Hematopoietic multipotent progenitor cell (in vitro differentiated cells): ENCODE measurements at places on chromosomes 13 and 19.
A peak's percentile ranks its signal among the peaks of the same experiment; 100 is the strongest.

- DNase-seq = no peak
These were observed 483.3 kb upstream of the SPRY2 start for GRCh38 chr13:80824229-80824628.

DNA sequence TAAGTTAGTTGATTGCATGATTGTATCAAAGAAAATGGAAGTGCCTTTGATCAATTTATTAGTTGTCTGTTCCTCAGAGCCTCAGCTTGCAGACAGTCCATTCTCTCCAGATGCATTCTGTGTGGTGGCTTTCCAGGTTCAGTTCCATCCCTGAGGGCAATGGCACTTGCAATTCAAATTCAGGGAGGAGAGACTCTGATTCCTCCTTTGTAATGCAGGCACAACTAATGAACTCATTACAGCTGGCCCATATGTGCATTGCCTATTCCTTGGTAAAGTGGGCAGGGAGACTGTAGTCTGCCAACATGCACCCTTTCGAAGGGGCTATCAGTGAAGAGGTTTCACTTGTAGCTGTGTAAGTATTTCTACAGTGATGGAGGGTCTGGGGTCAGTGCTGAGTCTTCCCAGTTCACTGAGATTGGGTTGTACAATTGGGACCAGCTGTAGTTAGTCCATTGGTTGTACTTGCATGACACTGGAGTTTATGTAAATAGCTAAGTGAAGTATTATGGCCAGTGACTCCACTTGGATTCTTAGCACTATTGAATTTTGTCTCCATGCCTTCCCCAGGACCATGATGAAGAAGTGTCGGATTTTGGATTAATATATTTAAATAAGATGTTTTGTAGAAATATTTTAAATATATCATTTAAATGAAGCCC lies 401.7 kb downstream of the GPC6 start:
- DNase-seq = no peak

DNA sequence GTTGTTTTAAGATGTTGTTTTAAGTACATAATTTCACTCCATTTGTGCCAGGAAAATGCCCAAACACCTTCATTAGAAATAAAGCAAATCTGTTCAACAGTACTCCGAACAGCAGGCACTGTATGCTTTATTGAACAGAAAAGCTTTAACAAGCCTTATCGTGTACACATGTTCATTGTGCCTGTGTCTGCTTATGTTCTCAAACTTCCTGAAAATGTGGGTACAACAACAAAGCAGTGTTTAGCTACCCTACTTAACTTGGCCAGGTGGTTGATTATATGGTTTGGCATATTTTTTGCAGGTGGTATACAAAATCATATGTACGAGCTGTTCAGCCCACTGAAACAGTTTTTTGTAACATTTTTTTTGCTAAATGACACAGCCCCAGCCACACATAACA lies 718.0 kb downstream of the DACH1 start:
- no peak for DNase-seq

GRCh38 chr13:103130146-103130545 lies 63.9 kb upstream of the SLC10A2 start:
- no peak for DNase-seq

GRCh38 chr13:63107179-63107943 lies 1691.7 kb upstream of the PCDH20 start:
- DNase-seq = no peak

DNA sequence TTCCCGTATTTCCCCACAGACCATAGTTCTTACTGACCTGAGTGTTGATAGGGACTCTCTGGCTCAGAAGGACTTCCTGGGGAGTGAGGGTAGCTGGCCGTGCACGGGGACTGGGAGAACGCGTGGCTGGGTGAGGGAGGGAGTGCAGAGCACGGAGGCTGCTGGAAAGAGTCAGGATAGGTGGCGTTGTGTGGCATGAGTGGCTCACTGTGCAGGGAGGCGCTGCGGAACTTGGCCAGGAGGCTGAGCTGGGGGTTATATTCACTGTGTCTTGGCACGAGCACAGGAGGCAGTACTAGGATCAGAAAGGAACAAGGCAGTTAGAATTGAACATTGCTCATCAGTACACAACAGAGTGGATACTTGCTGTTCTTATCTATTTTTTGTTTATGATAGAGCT lies 47.4 kb downstream of the SMAD9 start:
- DNase-seq = no peak

- no peak for DNase-seq
These were observed 431.2 kb downstream of the FOXO1 start for GRCh38 chr13:40235160-40235796.

- no peak for DNase-seq
These were observed 57.8 kb downstream of the MBNL2 start for GRCh38 chr13:97279913-97280312.

DNA sequence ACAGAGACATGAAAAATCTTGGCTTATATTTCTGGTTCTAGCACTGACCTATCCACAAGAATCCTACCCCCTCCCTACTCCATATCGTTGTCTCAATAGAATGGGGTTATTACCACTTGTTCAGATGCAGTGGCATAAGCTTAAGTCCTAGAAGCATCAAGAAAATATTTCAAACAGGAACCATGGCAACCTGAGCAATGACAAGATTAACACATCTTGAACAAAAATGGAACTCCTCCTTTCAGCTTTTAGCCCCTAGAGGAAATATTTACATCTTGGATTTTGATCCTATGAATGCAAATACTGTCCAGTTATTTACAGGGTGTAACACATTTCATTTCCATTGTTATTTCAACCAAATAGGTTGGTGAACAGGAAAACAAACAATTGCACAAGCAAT lies 46.1 kb upstream of the TSC22D1 start:
- no peak for DNase-seq

DNA sequence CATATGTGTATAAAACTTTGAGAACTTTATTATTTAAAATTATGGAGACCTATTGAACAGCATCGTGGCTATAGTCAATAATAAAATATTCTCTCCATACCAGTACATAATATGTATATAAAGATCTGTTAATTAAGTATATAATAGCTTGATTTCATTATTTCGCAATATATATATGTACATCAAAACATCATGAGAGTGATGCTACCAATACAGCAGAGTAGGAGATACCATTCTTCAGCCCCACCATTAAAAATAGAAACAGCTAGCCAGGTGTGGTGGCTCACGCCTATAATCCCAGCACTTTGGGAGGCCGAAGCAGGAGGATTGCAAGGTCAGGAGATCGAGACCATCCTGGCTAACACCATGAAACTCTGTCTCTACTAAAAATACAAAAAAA lies 1755.3 kb upstream of the SPRY2 start:
- no peak for DNase-seq

- no peak for DNase-seq
These were observed 4.9 kb downstream of the GSX1 start for GRCh38 chr13:27797228-27797624.

DNA sequence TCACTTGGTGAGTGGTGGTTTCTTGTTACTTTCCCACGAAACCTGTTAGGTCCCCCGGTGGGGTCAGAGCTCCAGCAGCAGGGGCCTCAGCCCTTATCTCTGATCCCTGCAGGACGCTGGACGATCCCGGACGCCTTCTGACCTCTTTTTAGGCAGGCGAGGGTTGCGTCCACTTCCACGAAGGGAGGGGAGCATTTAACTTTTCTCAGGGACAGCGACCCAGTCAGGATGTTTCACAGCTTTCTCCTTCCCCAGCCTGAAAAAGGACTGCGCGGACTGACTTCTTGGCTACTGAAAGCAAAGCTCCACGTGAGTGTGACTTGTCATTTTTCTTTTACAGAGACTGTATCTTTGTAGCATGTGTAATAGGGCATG lies 692 bp downstream of the ZNF234 start:
- DNase-seq = no peak

DNA sequence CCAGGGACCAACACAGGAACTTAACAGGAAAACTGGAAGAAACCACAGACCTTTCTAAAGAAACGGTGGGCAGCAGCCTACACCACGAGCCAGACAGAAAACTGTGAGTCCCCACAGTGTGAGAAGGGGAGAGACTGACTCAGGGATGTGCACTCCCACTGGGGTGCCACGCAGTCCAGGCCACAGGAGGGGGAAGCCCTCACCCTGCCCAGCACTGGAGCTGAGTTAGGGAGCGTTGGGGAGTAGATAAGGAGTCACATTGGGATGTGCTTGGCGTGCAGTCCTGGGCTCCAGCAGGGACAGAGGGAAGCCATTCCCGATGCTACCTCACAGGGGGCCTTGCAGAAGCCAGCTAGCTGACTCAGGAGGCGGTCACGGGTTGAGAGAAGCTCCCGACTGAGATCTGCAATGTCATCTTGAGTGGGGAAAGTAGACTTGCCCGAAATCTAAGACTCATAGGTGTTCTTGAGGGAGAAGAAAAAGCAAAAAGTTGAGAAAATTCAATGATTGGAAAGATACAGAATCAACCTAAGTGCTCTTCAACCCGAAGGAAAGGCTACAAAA lies 17.3 kb downstream of the SIGLEC8 start:
- peak; percentile 40 for DNase-seq

- peak; percentile 46 for DNase-seq
These were observed 690 bp downstream of the KMT2B start for GRCh38 chr19:35718345-35719041.

- DNase-seq = no peak
These were observed 4.0 kb downstream of the KLK1 start for GRCh38 chr19:50819636-50820035.

- DNase-seq = no peak
These were observed 196.2 kb upstream of the ZNF536 start for GRCh38 chr19:30175987-30176386.
